ENCODE measurements at places on chromosomes 3 and 15.

GRCh38 chr3:144272680-144273079, 301.1 kb downstream of the DIPK2A start:
- no peak for DNase-seq

- DNase-seq: no peak
Observed at GRCh38 chr3:121834157-121834670, 646 bp downstream of the IQCB1 start.

- DNase-seq: no peak
Observed at GRCh38 chr15:56484287-56484686, 19.4 kb upstream of the MNS1 start.

DNA sequence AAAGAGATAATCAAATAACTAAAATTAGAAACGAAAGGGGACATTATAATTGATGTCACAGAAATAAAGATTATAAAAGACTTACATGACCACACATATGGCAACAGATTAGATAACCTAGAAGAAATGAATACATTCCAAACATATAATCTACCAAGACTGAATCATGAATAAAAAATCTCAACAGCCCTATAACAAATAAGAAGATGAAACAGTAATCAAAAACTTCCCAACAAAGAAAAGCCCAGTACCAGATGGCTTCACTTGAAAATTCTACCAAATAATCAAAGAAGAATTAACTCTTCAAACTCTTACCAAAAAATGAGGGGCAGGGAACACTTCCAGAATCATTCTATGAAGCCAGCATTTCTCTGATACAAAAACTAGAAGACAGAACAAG, 11.8 kb downstream of the TOP2B start:
- DNase-seq: no peak

DNA sequence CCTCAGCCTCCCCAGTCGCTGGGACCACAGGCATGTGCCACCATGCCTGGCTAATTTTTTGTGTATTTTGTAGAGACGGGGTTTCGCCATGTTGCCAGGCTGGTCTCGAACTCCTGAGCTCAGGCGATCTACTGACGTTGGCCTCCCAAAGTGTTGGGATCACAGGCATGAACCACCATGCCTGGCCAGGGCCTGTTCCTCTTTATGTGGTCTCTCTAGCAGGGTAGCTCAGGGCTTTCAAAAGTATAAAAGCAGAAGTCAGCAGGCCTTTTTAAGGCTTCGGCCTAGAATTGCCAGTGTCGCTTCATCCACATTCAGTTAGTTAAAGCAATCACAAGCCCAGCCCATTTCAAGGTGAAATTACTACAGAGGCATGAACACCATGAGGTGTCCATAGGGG, 7.6 kb downstream of the VHL start:
- peak; percentile 32 for DNase-seq

GRCh38 chr15:101646672-101647071, 5.5 kb downstream of the TM2D3 start:
- no peak for DNase-seq

DNA sequence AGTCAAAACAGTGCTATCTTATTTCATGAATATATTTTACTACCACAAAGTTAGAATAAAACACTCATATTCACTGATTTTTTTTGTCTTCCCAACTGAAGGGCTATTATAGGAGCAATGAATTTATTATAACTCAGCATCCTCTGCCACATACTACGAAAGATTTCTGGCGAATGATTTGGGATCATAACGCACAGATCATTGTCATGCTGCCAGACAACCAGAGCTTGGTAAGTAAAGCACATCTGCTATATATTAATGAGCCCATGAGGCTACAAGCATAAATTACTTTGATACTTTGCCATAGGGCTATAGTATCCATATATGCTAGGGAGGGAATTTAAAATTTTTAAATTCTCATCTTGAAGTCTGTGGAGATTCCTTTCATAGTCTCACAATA, 95.9 kb downstream of the FEZF2 start:
- DNase-seq: no peak

- no peak for DNase-seq
Observed at GRCh38 chr15:81012588-81012987, 11.9 kb downstream of the TLNRD1 start.

DNA sequence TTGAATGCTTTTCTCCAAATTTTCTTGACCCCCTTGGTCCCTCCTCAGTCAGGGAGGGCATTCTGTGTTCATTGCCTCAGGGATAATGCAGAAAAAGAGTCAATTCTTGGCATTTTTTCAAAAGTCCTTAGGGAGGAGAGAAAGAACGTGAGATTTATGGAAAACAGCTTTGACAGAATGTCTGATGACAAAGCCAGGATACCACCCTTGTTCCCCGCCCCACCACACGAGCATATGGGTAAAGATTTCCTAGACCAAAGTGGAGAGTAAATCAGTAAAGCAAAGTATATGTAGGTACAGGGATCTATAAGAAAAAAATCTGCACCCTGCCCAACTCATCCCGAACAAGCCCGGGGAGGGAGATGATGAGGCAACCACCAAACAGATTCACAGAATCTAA, 11.2 kb downstream of the SRGAP3 start:
- no peak for DNase-seq

DNA sequence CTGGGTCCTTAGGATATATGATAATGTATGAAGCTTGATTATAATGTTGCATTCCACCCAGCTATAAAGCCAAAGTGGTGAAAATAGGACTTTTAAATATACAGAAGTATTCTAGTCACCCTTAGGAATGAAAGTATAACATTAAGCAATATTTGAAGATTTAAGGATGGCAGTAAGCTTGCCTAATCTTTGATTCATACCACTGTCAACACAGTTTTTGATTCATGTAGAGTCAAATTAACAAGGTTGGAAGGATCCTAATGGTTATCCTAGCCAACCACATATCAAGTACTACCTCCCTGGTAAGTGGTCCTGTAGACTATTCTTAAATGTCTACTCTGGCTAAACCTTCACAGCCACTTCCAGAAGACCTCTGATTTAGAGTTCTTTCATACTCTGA, 18.6 kb downstream of the ARIH1 start:
- no peak for DNase-seq

DNA sequence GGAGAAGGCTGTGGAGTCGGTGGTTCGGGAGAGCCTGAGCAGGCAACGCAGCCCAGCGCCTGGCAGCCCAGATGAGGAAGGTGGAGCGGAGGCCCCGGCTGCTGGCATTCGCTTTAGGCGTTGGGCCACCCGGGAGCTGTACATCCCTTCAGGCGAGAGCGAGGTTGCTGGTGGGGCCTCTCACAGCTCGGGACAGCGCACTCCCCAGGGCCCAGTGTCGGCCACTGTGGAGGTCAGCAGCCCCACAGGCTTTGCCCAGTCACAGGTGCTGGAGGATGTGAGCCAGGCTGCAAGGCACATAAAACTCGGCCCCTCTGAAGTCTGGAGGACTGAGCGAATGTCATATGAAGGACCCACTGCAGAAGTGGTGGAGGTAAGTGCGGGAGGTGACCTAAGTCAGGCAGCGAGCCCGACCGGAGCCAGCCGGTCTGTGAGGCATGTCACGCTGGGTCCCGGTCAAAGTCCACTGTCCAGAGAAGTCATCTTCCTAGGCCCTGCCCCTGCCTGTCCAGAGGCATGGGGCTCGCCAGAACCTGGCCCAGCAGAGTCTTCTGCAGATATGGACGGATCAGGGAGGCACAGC, 26.7 kb downstream of the SYNM start:
- DNase-seq: no peak

- no peak for DNase-seq
Observed at GRCh38 chr3:24320601-24321000, 174.0 kb downstream of the THRB start.

DNA sequence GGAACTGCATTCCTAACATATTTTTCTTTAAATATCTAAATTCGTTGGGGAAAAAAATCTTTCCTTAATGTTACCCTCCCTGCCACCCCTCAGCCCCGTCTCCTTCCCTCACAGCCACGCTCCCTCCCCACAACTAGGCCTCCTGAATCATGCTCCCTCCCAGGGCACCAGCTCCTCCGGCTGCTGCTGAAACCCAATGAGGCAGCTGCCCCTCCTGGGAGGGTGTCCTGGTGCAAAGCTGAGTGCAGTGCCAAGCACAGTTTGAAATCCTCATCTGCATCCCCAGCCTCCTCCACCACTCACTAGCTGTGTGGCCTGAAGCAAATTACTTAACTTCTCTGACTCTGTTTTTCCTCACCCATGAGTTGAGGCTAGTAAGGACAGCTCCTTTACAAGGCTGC, 2.7 kb upstream of the NR2E3 start:
- no peak for DNase-seq

DNA sequence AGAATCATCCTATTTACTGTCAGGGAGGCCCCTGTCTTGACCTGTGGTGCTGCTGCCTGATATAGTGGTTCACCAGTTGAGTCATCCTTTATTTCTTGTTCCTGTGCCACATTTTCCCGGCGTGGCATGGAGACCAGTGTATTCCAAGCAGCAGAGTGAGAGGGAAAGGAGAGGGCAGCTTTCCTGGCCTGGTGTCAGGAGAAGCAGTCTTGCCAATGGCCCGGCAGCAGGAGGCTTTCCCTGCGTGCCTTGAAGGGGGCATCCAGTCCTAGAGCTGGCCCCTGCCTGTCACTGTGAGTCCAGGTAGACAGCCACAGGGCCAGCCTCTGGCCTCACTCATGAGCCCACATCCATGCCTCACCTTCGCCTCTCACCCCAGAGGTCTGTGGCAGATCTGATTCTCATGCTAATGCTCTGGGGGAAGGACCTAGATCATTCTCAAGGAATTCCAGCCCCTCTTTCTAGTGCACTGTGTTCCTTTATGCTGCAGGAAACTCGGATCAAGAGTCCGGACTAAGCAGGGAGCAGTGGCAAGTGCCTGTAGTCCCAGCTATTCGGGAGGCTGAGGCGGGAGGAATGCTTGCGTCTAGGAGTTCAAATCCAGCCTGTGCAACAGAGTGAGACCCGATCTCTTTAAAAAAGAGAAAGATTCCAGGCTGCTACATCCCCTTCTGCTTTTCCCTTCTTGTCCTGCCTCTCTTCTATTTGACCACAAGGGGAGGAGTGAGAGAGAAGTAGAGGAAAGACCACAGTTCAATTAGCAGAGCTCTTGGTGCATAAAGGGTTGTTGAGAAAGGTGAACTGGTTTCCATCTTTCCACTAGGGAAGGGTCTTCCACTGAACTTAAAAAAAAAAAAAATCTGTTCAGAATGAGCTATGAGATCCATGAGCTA, 66.8 kb upstream of the HACD2 start:
- no peak for DNase-seq

DNA sequence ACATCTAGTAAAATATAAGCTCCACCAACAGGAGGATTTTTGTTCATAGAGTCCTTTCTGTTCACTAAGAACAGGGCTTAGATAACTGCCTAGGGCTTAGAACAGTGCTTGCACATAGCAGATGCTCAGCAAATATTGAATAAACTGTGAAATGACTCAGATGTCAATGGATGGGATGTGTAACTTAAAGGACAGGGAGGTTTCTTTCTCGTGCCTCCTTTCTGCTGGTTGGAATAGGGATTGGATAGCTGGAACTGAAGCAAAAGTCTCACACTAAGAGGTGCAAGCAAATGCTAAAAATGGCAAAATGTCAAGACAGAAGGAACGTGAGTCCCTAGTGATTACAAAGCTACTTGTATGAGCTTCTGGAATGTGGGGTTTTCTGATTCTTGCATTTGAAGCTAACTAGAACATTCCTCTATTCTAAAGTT, 392.8 kb upstream of the WNT5A start:
- DNase-seq: no peak

DNA sequence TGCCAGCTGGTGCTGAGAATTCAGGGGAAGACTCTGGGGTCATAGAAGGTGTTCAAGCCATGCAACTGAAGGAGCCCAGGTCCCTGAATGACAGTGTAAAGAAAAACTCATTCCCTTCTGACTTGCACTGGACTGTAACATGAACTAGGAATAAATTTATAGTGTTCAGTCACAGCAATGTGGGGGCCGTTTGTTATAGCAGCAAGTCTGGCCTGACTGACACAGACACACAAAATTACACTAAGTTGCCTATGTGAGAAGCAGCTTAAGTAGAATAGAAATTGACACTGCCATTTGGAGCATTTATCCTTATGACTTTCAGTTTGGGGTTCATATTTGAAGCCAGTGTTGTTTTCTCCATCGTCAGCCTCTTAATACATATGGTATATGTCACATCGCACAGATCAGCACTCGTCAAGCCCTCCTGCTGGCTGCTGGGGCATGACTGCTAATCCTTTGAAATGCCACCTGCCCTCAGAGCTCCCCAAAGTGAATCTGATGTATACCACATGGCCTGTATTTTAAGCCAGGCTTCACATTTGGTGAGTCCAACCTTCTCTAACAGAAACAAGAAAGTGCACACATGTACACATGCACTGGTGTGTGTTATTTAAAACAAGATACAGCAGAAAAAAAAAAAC, 17.1 kb upstream of the HEG1 start:
- DNase-seq: no peak

- DNase-seq: no peak
Observed at GRCh38 chr3:31055757-31056156, 161.3 kb upstream of the GADL1 start.

- DNase-seq: no peak
Observed at GRCh38 chr3:152554980-152555379, 280.0 kb upstream of the P2RY1 start.

- no peak for DNase-seq
Observed at GRCh38 chr15:58490888-58491473, 59.2 kb downstream of the LIPC start.

DNA sequence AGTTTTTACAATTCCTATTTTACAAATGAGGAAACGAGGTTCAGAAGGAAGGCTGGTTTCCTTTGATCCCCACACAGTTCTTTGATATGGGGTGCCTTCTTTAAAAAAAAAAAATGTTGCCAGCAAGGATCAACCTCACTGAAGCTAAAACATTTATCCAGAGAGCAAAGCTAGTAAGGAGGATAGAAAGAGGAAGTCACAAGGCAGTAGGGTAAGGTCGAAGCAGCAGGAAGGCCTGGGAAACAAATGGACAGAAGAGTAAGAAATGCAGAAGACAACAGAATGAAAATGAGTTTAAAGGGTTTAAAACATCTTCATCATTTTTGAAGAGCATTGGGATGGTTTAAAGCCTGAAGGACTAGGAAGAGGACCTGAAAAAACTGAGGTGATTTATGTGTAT, 30.6 kb upstream of the CP start:
- DNase-seq: no peak

DNA sequence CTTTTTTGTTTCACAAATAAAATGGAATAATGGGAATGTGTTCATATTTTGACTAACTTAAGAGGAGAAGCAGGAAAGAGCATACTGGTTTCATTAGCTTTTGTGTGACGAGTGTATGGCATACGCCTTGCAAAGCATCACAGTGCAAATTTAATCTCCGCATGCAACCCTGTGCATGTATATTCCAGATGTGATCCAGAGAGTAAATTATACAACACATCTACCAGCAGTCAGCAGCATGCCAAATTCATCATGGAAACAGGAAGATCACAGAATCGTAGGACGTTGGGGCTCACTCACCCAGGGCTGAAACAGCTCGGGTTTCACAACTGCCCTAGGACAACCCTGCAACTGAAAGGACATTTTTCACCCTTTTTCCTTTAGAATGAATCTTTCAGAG, 53.4 kb downstream of the ADAMTS9 start:
- no peak for DNase-seq

DNA sequence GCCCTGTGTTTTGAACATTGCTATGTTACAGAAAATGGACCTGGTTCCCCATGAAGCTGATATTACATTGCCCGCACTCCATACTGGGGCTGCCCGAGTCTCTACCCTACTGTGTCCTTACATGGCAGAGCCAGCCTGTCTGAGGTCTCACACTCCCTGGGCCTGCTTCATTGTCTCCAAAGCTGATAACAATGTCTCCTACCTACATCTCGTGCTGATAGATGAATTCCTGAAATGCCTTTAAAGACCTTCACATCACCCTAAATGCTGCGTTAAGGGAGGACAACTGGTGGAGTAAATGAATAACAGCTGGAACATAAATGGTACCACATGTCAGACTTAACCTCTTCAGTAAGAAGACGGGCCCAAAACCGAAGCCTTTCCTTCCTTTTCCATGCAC, 62.9 kb upstream of the PTX3 start:
- DNase-seq: no peak

All from naive B cell (primary cell).